ENCODE measurements at places on chromosomes 7 and 10. TPM values are rescaled to one million over a fixed set of nuclear protein-coding genes. Genes with fewer than 3 reads are reported as not detected.

Gene BHLHA15
- total RNA-seq, result not detected

Gene HOXA3
- 12.2 TPM for total RNA-seq

GRCh38 chr7:158975526-158976467, 119.4 kb downstream of the DYNC2I1 start:
- peak; percentile 97 for DNase-seq

Gene OR2A42
- not detected for total RNA-seq

- no peak for DNase-seq
These were observed 74.8 kb downstream of the ADARB2 start for GRCh38 chr10:1662438-1663025.

Gene MSMB
- total RNA-seq, result not detected

Gene RSPH10B2
- 0.10 TPM for total RNA-seq

Gene EGFR
- total RNA-seq, result 7.3 TPM

Gene PCBD1
- 25.5 TPM for total RNA-seq

- DNase-seq, result no peak
These were observed 100.4 kb upstream of the SEMA3A start for GRCh38 chr7:84294847-84295455.

Gene GIMAP6
- not detected for total RNA-seq

Gene CDH23
- 0.18 TPM for total RNA-seq

DNA sequence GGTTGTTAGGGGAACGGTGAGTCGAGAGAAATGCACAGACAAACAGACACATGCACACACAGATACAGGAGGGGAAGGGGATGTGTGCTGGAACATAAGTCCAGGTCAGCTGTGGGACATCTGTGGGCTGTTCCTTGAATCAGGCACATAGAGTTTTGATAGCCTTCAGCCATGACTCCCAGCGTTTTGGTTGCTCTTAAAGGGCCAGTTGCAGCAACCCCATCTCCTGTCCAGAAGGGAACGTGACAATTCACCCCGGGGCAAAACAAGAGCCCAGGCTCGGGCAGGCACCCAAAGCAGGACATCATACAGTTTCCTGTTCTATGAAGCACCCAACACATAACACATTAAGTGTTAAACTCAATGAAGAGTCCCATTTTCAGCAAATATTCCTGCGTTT, 9.6 kb downstream of the INSYN2A start:
- no peak for DNase-seq

Gene PGAM2
- total RNA-seq, result not detected

DNA sequence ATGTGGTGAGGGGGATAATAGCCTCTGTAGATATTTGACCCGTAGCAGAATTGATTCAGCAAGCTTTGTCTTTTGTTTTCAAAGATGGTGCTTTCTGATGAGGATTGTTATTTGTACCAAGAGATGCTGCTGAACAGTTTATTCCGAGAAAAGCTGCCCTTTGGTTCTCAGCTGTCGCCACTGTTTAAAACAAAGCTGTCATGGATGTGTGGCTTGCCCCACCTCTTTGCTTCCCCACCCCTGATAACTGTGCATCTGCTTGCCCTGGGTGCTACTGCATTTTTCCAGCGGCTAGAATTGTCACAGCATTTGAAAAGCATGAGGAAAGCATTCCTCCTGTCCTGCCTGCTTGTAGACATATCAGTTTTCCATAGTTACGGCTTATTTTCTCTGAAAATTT, 226.9 kb upstream of the CSTF2T start:
- peak; percentile 11 for DNase-seq

- no peak for DNase-seq
These were observed 140.2 kb upstream of the FRMD4A start for GRCh38 chr10:14470920-14471319.

Gene PKD2L1
- not detected for total RNA-seq

DNA sequence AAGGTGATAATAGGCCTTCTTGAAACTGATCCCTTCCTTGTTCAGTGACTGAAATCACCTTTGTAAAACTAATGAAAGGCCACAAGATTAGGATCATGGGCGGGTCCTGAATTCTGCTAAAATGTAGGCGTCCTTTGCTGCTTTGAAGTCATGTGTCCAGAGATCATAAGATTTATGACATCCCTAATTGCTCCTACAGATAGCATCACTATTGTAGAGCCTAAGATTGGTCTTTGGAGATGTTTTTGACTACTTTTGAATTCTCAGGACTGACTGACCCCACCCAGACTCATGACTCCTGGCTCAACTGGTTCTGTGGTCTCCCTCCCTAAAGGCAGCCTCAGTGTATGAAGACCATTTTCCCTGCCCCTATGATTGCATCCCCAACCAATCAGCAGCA, 322.6 kb upstream of the SEMA3D start:
- DNase-seq, result no peak

DNA sequence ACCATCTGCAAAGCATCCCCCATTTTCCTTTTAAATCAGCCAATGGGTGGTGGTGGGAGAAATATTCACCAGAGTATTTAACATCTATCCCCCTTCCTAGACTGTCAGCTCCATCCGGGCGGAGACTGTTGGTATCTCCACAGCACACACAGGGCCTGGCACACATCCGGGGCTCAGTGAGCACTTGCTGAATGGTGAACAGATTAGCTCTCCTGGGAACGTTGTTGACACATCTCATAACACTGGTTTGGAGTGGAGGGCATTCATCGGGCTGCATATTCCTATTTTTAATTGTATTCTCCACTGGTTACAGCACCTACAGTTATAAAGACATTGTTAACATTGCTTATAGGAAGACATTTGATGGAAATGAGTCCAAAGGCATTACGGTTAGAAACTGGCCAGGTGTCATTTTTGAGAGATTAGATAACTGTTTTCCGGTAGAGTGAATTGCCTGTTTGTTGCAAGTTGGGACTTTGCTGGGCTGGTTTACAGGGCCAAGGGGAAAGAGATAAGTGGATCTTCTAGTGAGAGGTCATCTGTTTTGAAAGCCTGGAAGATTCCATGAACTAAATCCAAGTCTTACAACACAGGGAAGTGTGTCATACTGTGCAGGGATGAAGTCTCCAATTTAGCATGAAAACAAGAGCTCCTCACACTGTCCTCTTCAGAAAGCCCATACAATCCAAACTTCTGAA, 101.8 kb downstream of the EGFR start:
- no peak for DNase-seq

Gene MYH16
- not detected for total RNA-seq

DNA sequence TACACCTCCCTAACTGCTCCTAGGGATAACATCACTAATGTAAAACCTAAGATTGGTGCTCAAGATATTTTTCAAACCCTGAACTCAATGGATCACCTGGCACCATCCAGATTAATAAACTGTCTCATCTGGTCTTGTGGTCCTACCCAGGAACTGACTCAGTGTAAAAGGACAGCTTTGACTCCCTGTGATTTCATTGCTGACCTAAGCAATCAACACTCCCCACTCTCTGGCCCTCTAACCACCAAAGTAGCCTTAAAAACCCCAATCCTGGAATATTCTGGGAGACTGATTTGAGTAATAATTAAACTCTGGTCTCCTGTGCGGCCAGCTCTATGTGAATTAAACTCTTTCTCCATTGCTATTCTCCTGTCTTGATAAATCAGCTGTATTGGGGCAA, 6.2 kb upstream of the USP54 start:
- DNase-seq, result no peak

GRCh38 chr7:25832929-25833328, 319.1 kb upstream of the NFE2L3 start:
- peak; percentile 81 for DNase-seq

Data from SJCRH30 (cell line).